ENCODE measurements at places on chromosomes 12 and 14.
A peak's percentile ranks its signal among the peaks of the same experiment; 100 is the strongest.

DNA sequence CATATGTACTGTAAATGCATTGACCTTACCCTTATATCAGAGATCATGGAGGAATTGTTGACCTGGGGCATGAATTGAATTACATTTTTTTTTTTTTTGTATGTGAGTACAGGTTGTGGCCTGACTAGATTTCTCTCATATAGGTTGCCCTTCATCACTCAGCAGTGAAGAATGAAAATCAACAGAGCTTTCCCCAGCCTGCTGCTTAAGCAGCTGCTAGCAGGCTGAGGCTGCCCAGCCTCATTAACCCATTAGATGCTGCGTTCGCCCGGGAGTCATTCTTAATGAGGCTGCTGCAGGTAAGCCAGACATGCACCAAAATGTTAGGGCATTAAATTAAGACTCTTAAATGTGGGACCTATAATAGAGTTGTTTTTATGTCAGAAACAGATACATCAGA is 236.0 kb downstream of the ETNK1 start:
- no peak for DNase-seq

DNA sequence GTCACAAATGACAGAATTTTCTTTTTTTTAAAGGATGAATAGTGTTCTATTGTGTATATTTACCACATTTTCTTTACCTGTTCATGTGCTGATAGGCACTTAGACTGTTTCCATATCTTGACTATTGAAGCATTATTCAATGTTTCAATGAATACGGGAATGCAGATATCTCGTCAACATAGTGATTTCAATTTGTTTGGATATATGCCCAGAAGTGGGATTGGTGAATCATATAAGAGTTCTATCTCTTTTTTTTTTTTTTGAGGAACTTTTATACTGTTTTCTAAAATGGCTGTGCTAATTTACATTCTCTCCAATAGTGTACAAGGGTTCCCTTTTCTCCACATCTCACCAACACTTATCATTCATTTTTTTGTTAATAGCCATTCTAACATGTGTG is 97.9 kb upstream of the FAR2 start:
- DNase-seq, result no peak

GRCh38 chr12:64054079-64054520 is 168.0 kb downstream of the KICS2 start:
- no peak for DNase-seq

GRCh38 chr12:79194595-79194994 is 330.0 kb downstream of the SYT1 start:
- no peak for DNase-seq

GRCh38 chr12:120538281-120539156 is 4.4 kb downstream of the RNF10 start:
- peak; percentile 35 for DNase-seq

GRCh38 chr12:116157845-116158267 is 119.6 kb downstream of the MED13L start:
- no peak for DNase-seq

GRCh38 chr14:39435241-39435640 is 3.0 kb upstream of the FBXO33 start:
- no peak for DNase-seq

- DNase-seq, result peak; percentile 18
Observed at GRCh38 chr12:76586764-76587395, 27.3 kb upstream of the OSBPL8 start.

DNA sequence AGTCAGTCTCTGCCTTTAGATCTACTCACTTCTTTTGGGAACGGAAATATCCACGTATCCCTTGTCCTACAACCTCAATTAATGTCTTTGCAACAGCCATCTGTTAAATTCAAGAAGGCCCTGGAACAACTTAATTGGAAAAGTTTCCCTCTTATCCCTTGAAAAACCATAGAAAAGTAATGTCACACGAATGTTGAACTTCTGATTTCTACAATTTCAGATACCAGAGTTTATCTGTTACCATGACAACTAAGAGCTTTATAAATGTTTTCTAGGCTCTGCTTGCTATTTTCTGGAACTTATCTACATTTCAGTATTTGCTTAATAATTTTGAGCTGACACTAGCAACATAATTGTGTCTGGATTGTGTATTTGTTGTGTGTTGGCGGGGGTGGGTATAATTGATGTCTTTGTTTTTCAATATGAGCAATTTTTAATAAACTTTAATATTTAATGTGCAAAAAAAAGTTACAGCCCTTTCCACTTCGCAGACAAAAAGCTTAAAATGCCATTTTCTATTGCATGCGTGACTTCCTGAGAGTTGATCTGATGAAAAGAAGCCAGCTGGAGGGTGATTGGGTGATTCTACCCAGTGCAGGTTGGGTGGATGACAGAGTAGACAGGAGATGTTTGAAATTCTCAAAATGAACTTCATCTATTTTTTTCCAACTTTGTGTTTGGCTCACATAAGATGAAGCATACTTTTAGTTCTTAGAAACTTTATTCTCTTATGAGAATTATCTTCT is 11.8 kb upstream of the EDDM3A start:
- no peak for DNase-seq

GRCh38 chr14:105944632-105945610 is 418.5 kb downstream of the TMEM121 start:
- no peak for DNase-seq

- no peak for DNase-seq
Observed at GRCh38 chr12:53532524-53533445, 25.5 kb upstream of the NPFF start.

DNA sequence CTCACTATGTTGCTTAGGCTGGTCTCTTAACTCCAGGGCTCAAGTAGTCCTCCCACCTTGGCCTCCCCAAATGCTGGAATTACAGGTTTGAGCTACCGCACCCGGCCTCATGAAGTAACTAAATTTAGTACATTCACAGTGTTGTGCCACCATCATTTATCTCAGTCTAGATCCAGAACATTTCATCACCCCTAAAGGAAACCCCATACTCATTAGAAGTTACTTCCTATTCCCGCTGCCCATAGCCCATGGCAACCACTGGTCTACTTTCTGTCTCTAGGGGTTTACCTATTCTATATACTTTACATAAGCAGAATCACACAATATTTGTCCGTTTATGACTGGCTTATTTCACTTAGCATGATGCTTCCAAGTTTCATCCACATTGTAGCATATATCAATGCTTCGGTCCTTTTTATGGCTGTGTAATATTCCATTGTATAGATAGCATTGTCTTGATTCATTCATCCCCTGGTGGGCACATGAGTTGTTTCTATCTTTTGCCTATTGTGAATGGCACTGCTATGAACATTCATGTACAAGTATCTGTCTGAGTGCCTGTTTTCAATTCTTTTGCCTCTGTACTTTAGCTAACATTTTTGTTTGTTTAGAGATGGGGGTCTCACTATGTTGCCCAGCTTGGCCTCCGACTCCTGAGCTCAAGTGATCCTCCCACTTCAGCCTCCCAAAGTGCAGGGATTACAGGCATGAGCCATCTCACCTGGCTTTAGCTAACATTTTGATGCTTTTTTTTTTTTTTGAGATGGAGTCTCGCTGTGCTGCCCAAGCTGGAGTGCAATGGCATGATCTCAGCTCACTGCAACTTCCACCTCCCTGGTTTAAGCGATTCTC is 10.2 kb upstream of the SH2B3 start:
- no peak for DNase-seq

DNA sequence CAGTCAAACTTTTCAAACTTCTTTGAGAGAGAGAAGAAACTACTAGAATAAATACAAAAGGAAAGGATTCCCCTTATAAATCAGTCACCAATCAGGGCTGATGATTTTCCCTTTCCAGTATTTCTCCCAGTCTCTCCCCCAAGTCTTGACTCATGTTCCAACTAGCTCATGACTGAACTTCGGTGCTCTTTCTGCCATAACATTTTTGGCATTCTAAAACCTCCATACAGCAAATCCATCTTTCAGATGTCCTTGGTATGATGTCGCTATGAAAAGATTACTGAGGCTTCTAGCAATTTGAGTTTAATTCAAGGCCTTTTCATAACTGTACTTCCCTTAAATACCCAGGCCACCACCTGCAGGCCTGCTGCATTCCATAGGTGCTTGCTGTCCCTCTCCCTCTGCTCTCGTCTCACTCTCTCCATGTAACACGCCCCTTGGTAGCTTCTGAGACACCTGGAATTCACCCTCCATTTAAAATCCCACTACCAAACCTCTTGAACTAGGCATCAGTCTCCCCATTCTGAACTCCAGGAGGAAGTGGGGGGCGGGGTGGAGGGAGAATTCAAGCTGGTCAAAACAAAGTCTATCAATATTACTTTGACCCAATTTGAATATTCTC is 2.4 kb downstream of the PRKD1 start:
- DNase-seq, result peak; percentile 55

- DNase-seq, result peak; percentile 78
Observed at GRCh38 chr14:94904636-94905035, 134.7 kb upstream of the GSC start.

DNA sequence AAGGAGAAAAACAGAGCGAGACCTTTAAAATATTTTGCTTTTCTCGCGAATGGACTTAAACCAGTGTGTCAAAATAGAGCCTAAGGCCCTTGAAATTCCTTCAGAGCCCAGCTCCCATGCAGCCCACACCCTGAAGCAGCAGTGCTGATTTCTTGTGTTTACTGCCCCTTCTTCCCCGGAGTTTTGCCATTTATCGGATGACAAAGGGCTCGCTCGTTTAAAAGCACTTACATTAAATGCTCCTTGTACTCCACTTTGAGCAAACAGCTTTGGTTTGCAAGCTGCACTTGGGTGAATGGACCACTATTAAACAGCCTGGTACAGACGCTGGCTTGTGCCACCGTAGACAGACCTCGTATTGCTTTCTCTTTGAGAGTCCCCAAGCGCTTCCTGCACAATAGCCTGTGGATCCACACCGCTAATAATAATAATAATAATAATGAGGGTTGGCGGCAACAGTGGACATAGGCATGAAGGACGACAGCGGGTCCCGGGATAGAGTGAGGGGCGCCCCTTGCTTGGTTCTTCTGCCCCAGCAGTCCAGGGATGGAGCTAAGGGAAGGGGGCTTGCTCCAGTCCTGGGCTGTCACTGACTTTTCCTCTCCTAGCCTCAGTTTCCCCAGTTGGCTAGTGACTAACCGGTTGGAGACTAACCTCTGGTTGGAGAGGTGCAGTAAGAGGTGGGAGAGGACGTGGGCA is 6.6 kb downstream of the DLK1 start:
- DNase-seq, result no peak

Data from AG20443 (cell line).